Stimulated activated CD4-positive, alpha-beta T cell treated with anti-CD3 and anti-CD28 coated beads, TNF-alpha, amount 100 ng/mL, for 4 hours (primary cell): ENCODE measurements at places on chromosomes 3 and 15.

DNA sequence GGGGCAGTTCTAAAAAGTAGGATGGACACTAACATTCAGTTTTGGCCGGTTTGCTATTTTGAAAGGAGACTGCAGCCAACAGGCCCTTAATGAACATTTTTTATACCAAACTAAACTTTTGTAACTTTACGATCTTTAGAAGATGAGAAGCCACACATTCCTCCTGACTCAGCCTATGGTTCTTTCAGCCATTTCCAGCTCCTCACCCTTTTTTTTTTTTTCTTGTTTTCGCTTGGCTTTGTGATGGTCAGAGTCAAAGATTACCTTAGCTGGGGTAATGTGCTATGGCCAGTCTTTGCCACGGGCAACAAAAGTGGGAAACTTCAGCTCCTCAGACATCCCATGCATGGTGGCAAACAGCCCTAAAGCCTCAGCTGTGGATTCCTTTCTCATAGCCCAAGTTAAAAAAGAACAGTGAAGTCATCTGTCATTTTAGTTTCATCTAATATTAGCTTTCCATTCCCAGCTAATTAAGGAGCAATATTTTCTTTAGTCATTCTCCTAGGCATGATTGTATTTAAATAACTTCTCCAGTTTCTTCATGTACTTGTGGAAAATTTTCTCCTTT, 368.7 kb downstream of the MFSD1 start:
- no peak for DNase-seq

- no peak for DNase-seq
Measured at GRCh38 chr3:59150039-59150438, 100.2 kb upstream of the CFAP20DC start.

- no peak for DNase-seq
Measured at GRCh38 chr3:171354706-171355582, 105.3 kb downstream of the TNIK start.

GRCh38 chr3:12793701-12794100, 2.8 kb upstream of the CAND2 start:
- DNase-seq = no peak

GRCh38 chr15:63971427-63971805, 74.9 kb downstream of the DAPK2 start:
- no peak for DNase-seq

- DNase-seq = no peak
Measured at GRCh38 chr3:56862352-56863062, 60.8 kb upstream of the ARHGEF3 start.

GRCh38 chr3:25836579-25836978, 46.7 kb downstream of the OXSM start:
- DNase-seq = no peak

- DNase-seq = no peak
Measured at GRCh38 chr15:45199136-45199810, 11.5 kb upstream of the SHF start.

DNA sequence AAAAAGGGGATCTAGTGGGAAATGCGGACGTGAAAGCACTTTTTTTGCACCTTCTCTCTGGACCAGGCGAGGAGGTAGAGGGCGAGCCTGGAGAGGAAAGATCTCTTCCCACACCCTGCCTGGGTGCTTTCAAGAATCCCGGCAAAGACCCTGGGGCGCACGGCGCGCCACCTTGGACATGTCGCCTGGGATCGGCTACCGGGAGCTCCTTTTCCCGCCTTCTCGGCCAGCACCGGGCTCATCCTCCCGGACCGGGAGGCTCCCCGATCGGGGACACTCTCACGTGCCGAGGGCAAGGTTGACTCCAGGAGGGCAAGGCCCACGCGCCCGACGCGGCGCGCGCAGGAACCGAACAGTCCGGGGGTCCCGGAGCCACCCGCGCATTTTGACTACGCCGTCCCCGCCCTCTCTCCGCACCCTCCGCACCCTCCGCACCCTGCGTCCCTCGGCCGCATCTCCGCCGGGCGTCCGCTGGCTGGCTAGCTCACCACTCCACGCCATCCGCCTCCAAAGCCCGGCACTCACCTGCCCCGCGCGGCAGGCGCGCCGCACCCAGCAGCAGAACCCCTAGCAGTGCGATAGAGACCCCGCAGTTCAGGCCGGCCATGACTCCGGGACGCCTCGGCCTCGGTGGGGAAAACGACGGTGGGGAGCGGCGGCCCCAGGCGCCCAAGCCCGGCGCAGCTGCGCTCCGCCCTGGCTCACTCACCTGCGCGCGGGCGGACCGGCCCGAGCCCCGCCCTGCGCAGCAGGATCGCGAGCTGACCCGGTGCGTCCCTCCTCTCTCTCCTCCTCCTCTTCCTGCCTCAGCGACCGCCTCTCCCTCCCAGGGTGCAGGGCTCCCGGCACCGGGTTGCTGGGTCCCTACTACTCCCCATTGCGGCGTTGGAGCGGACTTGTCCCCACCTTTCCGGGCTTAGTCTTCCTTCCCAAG, at the start of gene CDCP1:
CDCP1 (minus strand) TSS at position 698 of the 934 bp plus-strand sequence; CDS start at position 607, 91 bp downstream.
- no peak for DNase-seq

GRCh38 chr3:39209329-39209970, 17.1 kb upstream of the XIRP1 start:
- no peak for DNase-seq

GRCh38 chr15:89487791-89488190, 8.6 kb downstream of the RHCG start:
- DNase-seq = no peak

DNA sequence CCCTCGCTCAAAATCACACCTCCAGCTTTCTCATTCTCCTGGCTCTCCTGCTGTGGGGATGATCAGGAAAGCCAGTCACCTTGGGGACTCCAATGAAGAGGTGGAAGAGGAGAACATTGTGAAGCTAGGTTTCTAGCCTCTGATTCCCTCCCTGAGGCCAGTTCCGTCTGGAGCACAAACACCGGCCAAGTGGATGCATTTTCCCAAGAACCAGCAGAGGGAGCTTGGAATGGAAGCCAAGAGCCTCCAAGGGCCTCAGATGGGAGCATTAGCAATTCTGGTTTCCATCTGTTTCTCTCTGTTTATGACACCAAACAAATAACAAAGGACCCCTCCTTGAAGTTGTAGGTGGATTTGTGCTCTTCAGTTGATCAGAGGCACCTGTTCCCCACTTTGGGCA, 40.6 kb upstream of the NMNAT3 start:
- DNase-seq = no peak

GRCh38 chr15:101316529-101316928, 21.5 kb upstream of the SNRPA1 start:
- no peak for DNase-seq

DNA sequence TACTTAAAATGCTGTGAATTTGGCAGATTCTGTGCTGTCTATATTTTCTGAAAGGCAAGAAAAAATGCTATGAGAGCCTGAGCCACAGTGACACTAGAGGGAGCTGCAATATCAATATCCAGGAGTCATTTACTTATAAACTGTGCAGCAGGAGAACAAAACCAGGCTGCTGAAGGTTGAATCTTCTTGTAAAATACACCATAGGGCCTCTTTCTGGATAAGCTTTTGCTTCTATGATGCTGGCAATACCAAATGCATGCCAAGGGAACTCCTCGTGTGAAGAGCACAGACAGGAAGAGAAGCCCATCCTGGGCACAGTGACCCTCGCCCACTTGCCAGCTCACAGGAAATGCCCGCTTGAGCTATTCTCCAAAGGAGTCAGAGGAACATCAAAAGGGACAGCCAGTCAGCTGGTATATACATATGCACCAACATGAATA, 48.0 kb upstream of the TSPAN3 start:
- DNase-seq = no peak

- DNase-seq = no peak
Measured at GRCh38 chr3:108178676-108179075, 43.5 kb downstream of the IFT57 start.

DNA sequence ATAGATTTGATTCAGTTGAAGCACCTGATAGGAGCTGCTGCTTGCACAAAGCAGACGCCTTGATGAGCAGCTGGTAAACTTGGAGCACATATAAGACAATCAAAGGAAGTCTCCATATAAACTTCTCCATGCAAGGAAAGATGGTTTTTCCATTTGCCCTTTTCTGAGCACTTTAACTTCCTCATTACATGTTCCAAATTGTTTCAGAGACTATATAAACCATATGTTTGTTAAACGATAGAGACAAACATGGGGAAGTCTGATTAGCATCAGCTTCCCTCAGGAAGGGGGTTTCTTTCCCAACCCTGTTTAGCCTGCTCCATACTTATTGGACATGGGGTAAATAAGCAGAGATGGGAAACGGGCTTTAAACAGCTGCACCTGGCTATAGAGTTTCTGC, 88.0 kb downstream of the DHX36 start:
- DNase-seq = no peak

GRCh38 chr3:13022348-13023234, 50.6 kb downstream of the IQSEC1 start:
- DNase-seq = no peak

DNA sequence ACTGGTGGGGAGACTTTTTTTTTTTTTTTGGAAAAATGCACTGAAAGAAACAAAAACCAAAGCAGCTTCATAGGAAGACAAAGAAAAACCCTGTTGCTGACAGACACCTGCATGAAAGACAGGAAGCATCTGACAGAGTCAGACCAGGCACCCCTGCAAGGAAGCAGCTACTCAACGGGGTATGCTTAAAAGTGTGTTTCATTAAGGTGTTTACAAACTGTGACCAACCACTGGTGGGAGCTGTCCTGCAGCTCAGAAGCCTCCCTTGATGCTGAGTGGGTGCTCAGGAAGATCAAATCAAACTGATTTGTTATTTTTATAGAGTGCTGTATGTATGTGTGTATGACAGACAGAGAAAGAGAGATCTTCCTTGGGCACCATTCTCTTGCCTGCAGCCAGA, 34.7 kb upstream of the AGBL1 start:
- no peak for DNase-seq

DNA sequence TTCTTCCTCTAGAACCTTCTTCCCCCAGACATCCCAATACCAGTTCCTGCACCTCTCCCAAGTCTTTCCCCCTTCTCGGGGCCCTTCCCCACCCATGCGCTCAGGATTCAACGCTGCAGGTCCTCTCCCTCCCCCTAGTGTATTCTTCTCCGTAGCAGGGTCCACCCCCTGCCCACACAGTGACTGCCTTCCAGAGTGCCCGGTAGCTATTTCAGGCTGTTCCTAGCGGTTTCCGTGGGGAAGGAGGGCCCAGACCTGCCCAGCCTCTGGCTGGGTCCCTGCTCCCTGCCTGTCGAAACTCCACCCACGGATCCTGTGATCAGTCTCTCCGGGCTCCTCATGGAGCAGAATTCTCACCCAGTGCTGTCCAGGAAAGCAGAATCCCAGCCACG, 45.2 kb upstream of the SEC61A1 start:
- DNase-seq = no peak

DNA sequence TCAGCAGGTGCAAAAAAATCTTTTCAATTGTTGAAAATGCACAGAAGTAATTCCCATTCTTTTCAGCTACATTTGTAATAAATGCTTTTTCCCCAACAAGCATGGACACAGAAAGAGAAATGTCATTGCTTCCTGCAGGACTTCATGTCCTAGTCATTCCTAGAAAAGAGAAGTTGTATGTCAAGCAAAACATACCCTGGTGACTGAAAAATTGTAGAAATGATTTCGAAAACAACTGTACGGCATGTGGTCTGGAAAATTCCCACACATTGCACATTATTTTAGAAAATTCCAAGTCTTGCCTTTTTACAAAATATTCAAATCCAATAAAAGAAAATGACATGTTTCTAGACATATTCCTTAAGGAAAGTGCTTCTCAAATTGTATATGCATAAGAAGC, 50.4 kb upstream of the ALCAM start:
- DNase-seq = no peak

- DNase-seq = no peak
Measured at GRCh38 chr3:49273825-49274532, 3.1 kb downstream of the C3orf62 start.

DNA sequence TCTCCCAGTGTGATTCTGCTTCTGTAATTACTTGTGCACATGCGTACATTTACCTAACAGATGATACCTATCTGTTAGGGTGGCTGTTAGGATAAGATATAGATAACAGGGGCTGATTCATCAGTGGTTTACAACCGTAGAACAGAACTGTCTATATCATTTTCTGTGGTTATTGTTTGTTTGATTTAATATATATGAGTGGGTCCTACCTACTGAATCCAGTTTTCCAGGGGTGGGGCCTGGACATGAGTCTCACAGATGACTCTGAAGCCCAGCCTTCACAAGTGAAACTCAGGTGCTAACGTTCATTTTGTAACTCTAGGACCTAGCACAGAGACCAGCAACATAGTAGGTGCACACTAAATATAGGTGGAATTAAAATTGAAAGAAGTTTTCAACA, 10.4 kb upstream of the ACAP2 start:
- no peak for DNase-seq
